ENCODE measurements at places on chromosomes 5 and 9.

DNA sequence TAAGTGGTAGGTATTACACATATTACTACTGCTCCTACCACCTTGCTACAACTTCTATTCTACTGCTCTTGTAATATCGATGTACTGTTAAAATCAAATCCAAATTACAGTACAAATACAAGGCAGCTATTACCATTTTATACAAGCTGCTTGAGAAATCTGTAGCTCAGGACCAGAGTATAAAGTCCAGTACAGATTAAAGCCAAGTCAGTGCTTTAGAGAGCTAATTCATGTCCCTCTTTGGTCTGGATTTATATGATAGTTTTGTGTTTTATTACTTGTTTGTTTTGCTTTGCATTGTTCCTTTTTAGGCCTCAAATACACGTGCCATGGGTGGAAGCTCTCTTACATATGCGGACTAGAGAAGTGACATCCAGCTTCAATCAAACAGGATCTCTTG, 75.8 kb downstream of the DPYSL3 start:
- no peak for DNase-seq

- DNase-seq: no peak
These were observed 86.3 kb upstream of the IFNK start for GRCh38 chr9:27437652-27438373.

DNA sequence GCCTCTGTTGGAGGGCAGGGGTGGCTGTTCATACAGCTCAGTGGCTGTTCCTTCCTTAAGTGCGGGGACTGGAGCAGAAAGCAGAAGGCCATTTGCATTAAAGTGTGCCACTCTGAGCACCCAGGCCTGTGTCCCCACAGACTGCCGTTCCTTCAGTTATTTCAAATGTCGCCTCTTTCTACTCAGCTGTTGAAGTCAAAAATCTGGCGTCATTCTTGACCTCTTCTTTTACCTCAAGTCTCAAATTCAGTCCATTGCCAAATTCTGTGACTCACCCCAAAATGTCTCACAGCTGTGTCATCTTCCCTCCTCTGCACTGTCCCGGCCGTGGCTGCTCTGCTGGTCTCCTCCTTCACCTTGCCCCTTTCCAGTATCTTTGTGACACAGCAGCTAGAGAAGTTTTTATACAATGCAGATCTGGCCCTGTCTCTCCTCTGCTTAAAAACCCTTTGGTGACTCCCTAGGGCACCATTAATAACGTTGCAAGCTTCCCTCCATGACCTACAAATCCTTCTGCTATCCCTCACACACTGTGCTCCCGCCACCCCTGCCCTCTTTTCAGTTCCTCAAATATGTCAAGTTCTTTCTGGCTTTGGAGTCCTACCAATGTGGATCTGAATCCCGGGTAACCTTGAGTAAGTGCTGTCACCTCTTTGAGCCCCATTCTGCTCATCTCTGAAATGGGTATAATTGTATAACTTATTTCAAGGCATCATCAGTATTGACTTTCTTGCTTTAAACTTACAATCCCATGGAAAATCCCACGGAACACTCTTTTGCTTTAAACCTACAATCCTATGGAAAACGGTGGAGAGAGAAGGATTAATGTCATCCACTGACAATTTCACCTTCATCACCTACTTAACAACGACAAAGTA, 98.3 kb upstream of the BOD1 start:
- DNase-seq: no peak

DNA sequence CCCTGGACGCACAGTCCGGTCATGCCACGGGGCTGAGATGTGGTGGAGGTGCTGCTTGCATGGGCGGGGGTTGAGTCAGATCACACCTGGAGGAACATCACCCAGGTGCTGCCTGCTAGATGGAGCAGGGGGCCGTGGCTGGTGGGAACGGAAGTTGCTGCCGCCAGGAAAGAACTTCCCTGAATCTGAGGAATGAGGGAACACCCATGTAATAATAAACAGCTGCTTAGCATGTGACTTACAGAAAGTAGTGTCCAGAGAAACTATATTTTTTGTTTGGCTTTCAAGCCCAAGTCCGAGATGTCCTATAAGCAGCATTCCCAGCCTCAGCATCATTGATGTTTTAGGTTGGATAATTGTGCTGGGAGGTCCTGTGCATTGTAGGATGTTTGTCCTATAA, 27.1 kb upstream of the FAM240B start:
- no peak for DNase-seq

GRCh38 chr5:124962111-124962510, 215.7 kb upstream of the ZNF608 start:
- DNase-seq: no peak

- no peak for DNase-seq
These were observed 4.4 kb downstream of the SVEP1 start for GRCh38 chr9:110575169-110575568.

DNA sequence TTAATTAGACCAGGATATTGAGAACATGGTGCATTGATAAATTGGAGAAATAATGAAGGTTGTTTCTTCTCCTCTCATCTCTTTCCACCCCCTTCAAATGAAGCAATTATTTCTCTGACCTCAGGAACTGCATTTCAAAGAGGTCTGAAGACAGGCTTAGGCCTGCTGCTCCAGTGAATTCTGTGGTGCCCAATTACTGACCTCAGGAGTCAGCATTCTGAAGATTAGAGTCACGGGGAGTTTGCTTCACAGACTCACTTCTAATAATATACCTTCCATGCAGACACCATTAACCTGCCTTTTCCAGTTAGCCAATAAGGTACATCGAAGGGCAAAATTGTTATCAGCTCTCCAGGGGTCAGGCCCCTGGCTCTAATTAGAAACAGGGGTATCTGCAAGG, 270.9 kb downstream of the GAS1 start:
- no peak for DNase-seq

DNA sequence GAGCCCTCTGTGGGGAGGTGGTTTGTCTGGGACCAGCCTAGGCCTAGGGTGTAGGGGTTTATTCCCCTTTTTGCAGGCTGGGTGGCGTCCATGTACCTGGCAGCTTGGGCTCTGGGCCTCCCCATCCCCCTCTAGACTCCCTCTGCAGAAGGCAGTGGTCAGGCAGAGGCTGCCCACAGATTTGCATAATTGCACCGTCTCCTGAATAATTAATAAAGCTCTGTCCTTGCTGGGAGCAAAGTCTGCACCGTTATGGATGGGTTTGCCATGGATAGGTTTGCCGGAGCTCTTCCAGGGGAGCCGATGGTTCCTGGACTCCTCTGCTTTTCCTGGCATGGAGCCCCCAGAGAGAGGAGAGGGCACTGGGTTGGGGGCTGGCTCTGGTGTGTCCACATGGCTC, 60.4 kb downstream of the DAB2IP start:
- DNase-seq: no peak

GRCh38 chr9:33752130-33752637, 43.2 kb upstream of the PRSS3 start:
- no peak for DNase-seq

GRCh38 chr9:81605170-81605670, 84.1 kb downstream of the TLE1 start:
- no peak for DNase-seq

- DNase-seq: peak; percentile 76
These were observed 291.4 kb downstream of the ARHGEF28 start for GRCh38 chr5:73917433-73917832.

DNA sequence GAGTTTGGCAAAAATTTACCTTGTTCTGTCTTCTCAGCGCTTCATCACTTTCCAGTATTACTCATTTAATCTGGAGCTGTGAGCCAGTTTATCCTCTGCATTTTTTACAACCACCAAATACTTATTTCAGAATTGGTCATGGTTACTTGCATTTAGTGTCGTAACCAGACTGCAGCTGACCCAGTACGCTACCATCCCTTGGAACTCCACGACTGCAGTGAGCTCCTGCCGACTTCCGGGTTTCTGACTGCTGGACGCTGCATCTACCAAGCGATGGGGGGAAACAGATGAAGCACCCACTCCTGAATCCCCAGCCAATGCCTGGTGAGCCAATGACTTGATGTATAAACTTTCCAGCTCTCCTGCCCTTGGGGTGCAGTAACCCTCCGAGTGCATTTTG, 174.4 kb upstream of the PRLR start:
- DNase-seq: no peak

All from Ammon's horn (tissue), 1 donor.